Hematopoietic multipotent progenitor cell treated with erythropoietin and hydrocortisone succinate and interleukin-3 and kit ligand, for 8 days (in vitro differentiated cells): ENCODE measurements at places on chromosomes 4 and X.

DNA sequence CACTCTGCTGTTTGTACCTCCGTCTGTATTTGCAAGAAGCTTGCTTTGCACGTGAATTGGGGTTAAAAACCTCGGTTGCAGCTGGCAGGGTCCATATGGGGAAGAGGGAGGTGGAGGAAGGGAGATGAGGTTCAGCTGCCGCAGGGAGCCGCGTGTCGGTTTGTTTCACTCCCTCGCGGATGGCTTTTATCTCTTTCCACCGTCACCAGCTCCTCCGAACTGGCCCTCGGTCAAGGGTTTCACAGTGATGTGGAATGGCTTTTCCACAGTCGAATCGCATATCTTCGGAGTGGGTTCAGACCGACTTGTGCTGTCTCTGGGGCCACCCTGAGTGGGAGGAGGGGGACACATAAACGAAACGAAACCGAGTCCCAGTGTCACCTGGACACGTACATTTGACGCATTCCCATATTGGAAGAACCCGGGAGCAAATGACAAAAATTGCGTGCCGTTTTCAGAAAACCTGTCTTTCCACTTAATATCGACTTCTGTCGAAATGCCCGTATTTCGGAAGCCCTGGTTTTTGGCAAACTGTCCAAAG is 929 bp downstream of the ZBTB33 start:
- peak; percentile 59 for DNase-seq

- no peak for DNase-seq
These were observed 198.9 kb upstream of the ARSJ start for GRCh38 chr4:114178392-114178791.

GRCh38 chr4:129167640-129168260 is 71.8 kb downstream of the C4orf33 start:
- no peak for DNase-seq

- DNase-seq: no peak
These were observed 583.9 kb downstream of the NLGN4X start for GRCh38 chrX:5644776-5645175.

GRCh38 chrX:43590150-43590549 is 65.9 kb upstream of the MAOA start:
- DNase-seq: no peak

DNA sequence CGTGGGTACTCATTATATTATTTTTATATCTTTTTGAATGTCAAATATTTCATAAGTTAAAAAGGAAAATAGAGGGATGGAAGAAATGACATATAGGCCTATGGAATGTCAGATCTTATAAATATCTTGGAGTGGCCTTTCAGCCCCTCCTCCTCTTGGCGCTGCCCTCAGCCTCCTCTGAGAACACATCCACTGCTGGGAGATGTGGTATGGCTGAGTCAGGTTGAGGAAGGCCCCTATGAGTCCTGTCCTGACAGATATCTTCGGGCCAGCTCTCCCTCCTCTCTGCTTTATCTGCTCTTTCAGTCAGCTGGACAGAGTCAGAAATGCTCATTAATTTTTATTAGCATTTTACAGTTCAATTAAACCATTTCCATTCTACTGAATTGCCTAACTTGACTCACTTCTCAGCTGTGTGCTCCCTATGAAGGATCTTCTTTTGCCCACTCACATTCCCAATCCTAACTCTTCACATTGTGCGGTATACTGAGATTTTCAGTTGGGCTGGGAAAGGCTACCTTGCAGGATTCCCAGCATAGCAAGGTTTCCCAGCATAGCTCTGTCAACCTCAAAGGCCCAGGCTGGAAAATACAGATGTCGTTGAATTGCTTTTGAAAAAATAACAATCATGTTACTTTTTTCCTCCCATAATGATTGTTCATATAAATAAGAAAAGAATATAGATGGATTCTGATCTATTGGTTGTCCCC is 128.0 kb downstream of the ARHGEF9 start:
- no peak for DNase-seq

DNA sequence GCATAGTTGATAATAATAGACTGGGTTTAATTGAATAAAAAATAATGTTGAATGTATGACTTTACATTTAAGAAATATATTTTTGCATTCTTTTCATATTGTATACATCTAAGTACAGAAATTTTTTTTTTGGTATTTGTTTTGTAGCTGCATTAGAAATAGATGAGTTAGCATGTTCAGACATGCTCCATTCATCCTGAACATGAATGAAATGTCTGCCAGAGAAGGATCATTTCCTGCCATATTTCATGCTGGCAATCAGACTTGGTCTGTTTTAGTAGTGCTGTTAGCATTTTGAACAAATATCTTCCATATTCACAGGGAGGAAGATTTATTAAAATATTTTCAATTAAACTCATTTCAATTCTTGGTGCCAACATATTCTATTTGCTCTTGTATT is 98.9 kb downstream of the FRMPD4 start:
- DNase-seq: no peak

GRCh38 chr4:44146516-44146915 is 302.1 kb downstream of the KCTD8 start:
- no peak for DNase-seq

GRCh38 chr4:83748711-83749110 is 212.8 kb downstream of the GPAT3 start:
- DNase-seq: no peak

- no peak for DNase-seq
These were observed 36.8 kb downstream of the NSD2 start for GRCh38 chr4:1907848-1908525.
